ENCODE measurements at places on chromosomes 12 and 14. TPM values are rescaled to one million over a fixed set of nuclear protein-coding genes. Genes with fewer than 3 reads are reported as not detected.

OR6C68 gene
- total RNA-seq = not detected

ASB2 gene
- total RNA-seq = not detected

FAM186B gene
- total RNA-seq = under 0.01 TPM

TSPAN19 gene
- total RNA-seq = not detected

A2M gene
- 198 TPM for total RNA-seq

FGF6 gene
- total RNA-seq = not detected

CELA1 gene
- total RNA-seq = not detected

IRAK3 gene
- total RNA-seq = 13.3 TPM

SYNDIG1L gene
- not detected for total RNA-seq

RPGRIP1 gene
- total RNA-seq = 0.19 TPM

ACOT6 gene
- total RNA-seq = not detected

MRPL51 gene
- 107 TPM for total RNA-seq

KRT73 gene
- not detected for total RNA-seq
